ENCODE measurements at places on chromosomes 6 and 20.
A peak's percentile ranks its signal among the peaks of the same experiment; 100 is the strongest.

DNA sequence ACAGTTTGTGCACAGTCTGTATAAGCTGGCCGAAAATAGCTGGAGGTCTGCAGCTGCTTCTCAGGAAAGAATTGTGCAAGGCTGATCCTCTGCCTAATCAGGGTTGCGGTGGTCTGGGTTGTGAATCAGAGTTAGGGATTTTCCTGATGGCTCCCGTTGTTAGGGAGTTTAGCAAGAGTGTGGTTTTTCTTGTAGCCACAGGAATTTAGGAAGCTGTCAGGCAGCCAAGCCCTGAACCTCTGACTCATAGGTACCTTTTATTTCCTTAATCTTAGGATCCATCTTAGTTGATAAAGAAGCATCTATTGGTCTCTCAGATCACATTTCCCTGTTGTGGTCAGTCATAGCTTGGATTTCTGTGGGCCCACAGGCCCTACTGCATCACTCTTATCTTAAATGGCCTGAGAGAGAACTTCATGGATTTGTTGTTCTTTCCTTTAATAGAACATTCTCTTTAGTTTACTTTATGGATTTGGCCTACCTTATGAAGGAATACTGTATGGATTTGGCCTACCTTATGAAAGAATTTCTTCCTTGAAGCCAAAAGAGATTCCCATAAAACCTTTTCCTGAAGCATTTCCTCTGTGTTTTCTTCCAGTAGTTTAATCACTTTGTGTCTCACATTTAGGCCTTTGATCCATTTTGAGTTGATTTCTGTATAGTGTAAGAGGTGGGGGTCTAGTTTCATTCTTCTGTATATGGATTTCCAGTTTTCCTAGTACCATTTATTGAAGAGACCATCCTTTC, 10.3 kb downstream of the KIF25 start:
- DNase-seq = no peak

- no peak for DNase-seq
Observed at GRCh38 chr6:88708197-88708744, 255.1 kb downstream of the RNGTT start.

GRCh38 chr6:115618256-115618655, 442.4 kb downstream of the FRK start:
- DNase-seq = no peak

GRCh38 chr6:2976571-2977085, 5.3 kb upstream of the SERPINB6 start:
- DNase-seq = peak; percentile 33

DNA sequence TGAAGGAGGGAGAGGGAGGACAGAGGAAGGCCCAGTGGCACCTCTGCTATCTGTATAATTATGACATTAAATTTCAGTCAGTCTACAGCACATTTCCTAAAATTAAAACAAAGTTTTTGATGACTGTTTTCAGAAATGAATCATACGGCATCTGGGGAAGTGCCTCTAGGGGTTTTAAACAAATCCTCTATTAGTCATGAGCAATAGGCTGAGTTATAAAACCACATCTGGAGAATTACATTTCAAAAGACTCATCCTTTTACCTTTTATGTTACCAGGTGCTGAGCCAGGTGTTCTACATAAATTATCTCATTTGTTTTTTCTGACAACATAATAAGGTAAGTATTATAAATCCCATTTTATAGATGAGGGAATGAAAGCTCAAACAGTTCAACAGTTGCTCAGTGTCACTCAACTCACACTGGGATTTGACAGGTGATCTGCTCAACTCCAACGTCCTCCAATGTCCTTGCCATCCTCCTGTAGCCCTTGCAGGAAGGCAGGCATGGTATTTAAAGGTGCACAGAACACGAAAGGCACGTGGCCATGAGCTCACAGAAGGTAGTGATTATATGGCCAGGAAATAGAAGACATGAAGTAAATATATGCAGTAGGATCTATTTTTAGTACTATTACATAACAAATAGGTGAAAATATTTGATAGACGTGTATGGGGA, 184.2 kb upstream of the MAN1A1 start:
- DNase-seq = no peak
